A549 treated with dexamethasone at 1 μM for 4 hours (cell line): ENCODE measurements at places on chromosomes 4 and X. TPM values are rescaled to one million over a fixed set of nuclear protein-coding genes. Genes with fewer than 3 reads are reported as not detected.

The BMP3 gene
- total RNA-seq, result not detected in 5 replicates

The TSPAN7 gene
- total RNA-seq, result 2.4 to 3.0 TPM (median 2.7 TPM) in 5 replicates

The NOCT gene
- 7.4 to 8.5 TPM (median 8.3 TPM) in 5 replicates for total RNA-seq

The MMRN1 gene
- total RNA-seq, result not detected in 5 replicates

The PPBP gene
- 0.17 to 0.20 TPM in 2 of 5 replicates, not detected in the others for total RNA-seq

The SOX3 gene
- total RNA-seq, result not detected in 5 replicates

The SLC10A4 gene
- 4.0 to 7.2 TPM (median 6.7 TPM) in 5 replicates for total RNA-seq

The ADGRL3 gene
- 0.01 to 0.06 TPM (median 0.05 TPM) in 4 of 5 replicates, not detected in the other for total RNA-seq

The S100G gene
- not detected in 5 replicates for total RNA-seq

The F8A2 gene
- total RNA-seq, result not detected in 5 replicates

The SLC10A3 gene
- 29.1 to 41.5 TPM (median 40.6 TPM) in 5 replicates for total RNA-seq

The MAMLD1 gene
- 5.3 to 6.4 TPM (median 5.9 TPM) in 5 replicates for total RNA-seq

The CSAG1 gene
- 0.16 to 0.53 TPM (median 0.28 TPM) in 5 replicates for total RNA-seq

The DBET gene
- not detected in 5 replicates for total RNA-seq

The TKTL2 gene
- not detected in 5 replicates for total RNA-seq

The PRKG2 gene
- 0.65 to 0.97 TPM (median 0.71 TPM) in 5 replicates for total RNA-seq

The ITIH6 gene
- total RNA-seq, result 0.01 TPM in 1 of 5 replicates, not detected in the others

The SERPINA7 gene
- total RNA-seq, result not detected in 5 replicates

The SCD5 gene
- total RNA-seq, result 6.3 to 8.2 TPM (median 7.7 TPM) in 5 replicates

The RBM47 gene
- 26.6 to 37.2 TPM (median 34.1 TPM) in 5 replicates for total RNA-seq

The TMEM47 gene
- total RNA-seq, result 1.3 to 2.0 TPM (median 1.7 TPM) in 5 replicates
